Stimulated activated CD8-positive, alpha-beta memory T cell treated with anti-CD3 and anti-CD28 coated beads, Interleukin-7, amount 100 ng/mL, for 4 hours (primary cell): ENCODE measurements at places on chromosomes 16 and 17.

GRCh38 chr16:30430428-30430970 lies 669 bp upstream of the DCTPP1 start:
- no peak for DNase-seq

DNA sequence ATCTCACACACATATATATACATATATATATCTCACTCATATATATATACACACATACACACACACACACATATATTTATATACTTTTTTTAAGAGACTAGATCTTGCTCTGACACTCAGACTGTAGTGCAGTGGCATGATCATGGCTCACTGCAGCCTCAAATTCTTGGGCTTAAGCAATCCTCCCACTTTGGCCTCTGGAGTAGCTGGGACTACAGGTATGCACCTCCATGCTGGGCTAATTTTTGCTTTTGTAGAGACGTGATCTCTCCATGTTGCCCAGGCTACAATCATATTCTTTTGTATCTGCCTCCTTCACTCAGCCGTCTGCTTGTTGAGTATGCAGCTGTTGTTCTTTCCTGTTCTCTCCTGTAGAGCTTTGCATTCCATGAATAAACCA lies 60.6 kb downstream of the HS3ST3B1 start:
- no peak for DNase-seq

GRCh38 chr17:4160294-4160859 lies 17.4 kb downstream of the CYB5D2 start:
- no peak for DNase-seq

DNA sequence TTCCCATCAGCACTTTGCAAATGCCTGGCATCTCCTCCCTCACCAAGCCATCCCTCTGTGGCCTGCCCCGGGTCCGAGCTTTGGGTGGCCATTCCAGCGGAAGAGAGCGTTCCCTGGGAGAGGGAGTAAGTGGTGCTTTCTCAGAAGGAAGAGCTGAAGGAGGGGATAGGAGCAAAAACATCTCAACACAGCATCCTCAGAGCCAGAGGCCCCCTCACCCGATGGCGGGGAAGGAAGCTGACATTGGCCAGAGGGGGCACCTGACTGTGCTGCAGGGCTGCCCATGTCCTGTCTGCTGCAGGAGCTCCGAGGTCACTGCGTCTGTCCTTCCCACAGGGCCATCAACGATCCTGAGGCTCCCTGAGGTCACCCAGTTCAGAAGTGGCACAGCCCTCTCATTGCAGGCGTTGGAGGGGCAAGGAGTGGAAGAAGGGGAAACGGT lies 427 bp upstream of the TLCD3B start:
- DNase-seq: no peak

DNA sequence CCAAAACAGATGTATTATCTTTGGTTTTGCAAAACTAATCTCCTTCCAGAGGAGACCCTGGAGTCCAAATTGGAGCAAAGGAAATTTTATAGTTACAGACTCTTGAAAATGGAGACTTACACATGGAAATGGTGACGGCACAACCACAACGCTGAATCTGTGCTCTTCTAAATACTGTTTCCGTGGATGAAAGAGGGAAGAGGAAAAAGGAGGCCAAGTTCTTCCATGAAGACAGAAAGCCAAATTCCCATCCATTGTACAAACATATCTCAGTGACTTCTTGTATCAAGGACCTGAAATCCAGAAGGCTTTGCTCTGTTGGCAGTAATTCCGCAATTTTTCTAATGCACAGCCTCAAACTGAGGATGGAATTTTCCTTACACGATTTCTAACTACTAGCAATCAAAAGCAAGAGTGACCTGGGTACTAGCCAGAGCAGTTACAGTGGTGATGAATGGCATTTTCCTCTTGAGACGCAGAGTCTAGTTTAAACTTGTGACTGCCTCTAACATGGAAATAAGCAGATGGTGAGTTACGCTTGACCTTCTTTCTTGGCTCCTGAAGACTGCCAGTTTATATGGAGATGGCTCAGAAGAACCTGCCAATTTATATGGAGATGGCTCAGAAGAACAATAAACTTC lies 38.5 kb downstream of the VPS53 start:
- DNase-seq: no peak

- no peak for DNase-seq
Measured at GRCh38 chr16:80752541-80752940, 51.9 kb downstream of the CDYL2 start.

- no peak for DNase-seq
Measured at GRCh38 chr17:38743556-38744171, 4.5 kb downstream of the PCGF2 start.

DNA sequence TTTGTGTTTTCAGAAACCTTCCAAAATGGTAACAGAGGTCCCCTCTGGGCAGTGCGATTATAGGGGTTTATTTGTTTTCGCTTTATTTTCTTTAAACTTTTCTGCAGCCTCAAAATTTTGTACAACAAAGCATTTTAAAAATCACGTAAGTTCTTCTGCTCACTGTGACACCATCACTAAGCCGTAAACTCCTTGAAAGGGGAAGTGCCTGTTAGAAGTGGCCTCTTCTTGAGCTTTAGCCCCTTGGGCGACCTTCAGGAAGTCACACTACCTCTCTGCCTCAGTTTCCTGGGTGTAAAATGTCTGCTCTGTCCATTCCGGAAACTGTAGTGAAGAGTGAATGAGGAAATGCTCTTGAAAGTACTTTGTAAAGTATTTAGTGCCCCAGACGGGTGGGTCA lies 26.6 kb downstream of the ARHGAP27 start:
- DNase-seq: no peak

DNA sequence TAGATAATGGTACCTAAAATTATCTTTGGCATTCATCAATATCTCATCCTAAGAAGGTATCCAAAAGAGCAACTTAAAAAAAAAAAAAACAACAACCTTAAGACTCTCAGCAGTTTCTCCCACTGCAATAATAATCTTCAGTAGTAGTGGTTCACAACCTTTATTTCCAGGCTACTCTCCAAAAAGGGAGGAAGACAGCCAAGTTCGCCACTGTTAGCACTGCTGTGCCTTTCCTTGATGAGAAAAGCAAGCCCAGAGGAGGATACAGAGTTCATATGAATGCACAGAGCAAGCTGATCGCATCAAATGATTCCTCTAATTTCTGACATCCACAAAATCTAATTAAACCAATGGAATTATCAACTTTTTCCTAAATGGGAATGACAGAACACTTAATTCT lies 199.4 kb downstream of the AATF start:
- no peak for DNase-seq

DNA sequence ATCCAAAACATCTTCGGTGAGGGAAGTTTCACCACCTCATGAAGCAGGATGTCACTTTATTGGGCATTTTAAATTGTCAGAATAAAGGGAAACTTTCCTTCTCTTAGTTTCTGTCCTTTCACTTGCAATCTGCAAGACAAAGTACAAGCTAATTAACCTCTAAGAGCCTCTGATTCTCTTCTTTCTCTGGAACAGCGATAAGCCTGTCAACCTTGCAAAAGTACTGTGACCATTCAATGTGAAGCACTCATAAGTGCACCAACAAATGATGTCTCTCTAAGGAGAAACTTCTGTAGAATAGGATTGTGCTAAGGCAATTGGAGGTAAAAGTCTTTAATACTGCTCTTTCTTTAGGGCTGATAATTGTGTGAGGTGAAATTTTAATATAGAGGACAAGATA lies 1622.3 kb downstream of the CDH8 start:
- no peak for DNase-seq

DNA sequence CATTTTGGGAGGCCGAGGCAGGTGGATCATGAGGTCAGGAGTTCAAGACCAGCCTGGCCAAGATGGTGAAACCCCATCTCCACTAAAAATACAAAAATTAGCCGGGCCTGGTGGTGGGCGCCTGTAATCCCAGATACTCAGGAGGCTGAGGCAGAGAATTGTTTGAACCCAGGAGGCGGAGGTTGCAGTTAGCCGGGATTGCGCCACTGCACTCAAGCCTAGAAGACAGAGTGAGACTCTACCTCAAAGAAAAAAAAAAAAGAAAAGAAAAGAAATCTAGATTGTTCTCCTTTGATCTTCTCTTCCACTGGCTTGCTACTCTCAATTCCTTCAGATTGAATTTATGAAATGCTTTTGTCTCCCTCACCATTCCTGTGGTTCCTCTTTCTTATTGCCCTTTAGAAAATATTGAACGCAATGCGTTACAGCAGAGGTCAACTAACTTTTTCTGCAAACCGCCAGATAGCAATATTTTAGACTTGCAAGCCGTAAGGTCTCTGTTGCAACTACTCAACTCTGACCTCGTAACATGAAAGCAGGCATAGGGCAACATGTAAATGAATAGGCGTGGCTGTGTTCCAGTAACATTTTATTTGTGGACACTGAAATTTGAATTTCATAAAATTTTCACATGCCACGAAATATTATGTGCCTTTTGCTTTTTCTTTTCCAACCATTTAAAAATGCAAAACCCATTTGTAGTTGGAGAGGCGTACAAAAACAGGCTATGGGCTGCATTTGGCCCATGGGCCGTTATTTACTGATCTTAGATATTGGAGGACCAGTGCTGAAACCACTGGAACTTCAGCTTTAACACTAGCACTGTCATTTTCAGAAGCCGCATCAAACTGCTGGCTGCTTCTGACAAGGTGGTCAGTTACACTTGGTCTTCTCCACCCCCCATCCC lies 24.8 kb downstream of the PITPNC1 start:
- DNase-seq: no peak

GRCh38 chr17:80260069-80260535 lies 550 bp upstream of the RNF213 start:
- DNase-seq: peak; percentile 80

GRCh38 chr17:19306160-19307111 lies 56.1 kb downstream of the B9D1 start:
- DNase-seq: no peak

DNA sequence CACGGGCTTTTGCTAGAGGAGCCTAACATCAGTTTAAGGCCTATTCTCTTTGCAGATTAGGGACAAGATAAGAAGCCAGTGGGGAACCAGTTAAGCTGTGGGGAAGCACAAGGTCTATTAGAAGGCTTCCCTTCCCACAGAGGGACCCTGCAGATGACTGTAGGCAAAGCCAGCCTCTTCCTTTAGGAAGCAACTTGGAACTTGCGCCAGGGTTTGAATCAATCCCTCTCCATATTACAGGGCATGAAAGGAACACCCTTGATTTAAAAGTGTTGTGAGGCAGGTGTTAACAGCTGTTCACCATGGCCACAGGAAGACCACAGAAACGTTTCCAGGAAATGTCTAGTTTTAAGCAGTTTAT lies 77.3 kb downstream of the RPTOR start:
- no peak for DNase-seq

DNA sequence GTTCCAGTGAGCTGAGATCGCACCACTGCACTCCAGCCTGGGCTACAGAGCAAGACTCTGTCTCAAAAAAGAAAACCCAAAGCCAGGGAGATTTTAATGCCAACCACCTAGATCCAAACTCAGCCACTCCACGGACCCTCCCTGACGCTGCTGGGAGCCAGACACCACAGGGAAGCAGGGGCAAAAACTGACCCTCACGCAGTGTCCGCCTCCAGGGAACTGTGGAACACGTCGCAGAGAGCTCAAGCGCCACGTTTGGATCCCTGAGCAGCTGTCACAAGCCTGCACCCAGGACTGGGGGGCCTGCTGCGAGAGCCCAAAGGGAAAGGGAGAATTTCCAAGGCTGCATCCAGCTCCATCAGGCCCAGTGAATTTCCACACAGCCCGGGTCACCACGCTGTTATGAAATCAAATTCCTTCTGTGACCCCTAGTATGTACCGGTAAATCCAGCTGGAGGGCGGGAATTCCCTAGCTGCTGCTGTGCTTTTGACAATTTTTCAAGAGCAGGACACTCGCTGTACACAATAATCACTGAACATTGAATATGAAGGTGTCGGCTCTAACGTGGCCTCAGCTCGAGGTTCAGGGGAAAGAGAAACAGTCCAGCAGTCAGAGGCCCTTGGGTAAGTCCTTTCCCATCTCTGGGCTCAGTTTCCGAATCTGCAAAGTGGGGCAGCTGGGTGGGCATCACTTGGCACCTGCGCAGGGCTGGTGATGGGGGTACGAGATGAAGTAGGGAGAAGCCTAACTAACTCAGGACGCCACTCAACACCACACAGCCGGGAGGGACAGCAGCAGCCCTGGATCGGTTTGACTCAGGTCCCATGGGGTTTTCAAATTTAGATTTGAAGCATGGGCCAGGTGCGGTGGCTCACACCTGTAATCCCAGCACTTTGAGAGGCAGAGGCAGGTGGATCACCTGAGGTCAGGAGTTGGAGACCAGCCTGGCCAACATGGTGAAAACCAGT lies 8.6 kb downstream of the CARHSP1 start:
- DNase-seq: no peak

- no peak for DNase-seq
Measured at GRCh38 chr17:57580055-57580739, 164.9 kb downstream of the CCDC182 start.

DNA sequence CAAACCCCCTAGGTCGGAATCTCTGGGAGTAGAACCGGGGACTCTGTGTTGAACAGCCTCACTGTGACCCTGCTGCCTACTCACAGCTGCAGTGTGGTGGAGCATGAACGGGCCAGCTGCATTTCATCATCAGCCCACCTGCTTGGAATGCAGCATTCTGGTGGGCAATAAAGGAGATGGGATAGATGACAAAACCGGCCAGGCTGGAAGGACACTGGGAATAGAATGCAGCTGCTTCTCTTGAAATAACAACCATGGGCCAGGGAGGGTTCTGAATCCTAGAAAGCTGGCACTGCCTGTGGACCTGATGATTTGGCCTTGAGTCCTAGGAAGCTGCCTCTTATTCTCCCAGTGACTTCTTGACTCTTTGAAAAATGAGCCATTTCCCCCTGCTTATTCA lies 23.5 kb downstream of the CFAP97D1 start:
- no peak for DNase-seq

GRCh38 chr16:24188751-24189318 lies 67.3 kb upstream of the CACNG3 start:
- no peak for DNase-seq

DNA sequence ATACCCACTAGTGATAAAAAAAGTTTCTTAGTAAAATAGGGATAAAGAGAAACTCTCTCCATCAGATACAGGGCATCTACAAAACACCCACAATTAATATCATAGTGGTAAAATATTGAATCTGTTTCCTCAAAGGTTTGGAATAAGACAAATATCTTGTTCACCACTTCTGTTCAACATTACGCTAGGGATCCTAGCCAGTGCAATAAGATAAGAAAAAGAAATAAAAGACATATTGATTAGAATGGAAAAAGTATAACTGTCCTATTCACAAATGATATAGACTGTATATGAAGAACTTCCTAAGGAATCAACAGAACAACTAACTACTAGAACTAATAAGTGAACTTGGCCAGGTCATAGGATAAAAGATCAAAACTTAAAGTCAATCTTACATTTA lies 12.9 kb downstream of the LPCAT2 start:
- DNase-seq: no peak

DNA sequence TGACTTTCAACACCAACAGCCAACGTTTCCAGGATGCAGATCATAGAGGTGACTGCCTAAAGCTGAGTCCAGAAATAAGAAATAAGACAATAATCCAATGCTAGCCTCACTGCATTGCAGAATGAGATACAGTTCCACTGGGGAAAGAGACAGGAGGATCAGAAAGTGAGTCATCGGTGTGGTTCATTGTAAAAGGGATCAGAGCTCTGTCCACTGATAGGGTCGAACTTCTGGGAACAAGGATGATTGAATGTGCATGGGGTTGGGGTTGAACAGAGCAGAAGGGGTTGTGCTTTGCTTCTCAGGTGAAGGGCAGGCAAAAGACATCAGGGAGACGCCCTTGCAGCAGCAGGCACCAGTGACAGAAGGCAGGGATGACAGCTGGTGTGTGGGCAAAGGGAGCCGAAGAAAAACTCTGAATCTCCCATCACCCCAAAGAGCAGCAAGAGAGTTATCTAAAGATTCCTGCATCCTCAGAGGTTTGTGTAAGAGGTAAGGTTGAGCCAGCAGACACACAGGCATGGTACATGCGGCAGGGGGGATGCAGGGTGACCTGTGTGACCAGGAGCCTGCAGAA lies 16.4 kb downstream of the CLEC10A start:
- DNase-seq: no peak
